ENCODE measurements at places on chromosomes 1 and 21.

GRCh38 chr1:216614011-216614934, 109.0 kb downstream of the ESRRG start:
- DNase-seq = no peak

DNA sequence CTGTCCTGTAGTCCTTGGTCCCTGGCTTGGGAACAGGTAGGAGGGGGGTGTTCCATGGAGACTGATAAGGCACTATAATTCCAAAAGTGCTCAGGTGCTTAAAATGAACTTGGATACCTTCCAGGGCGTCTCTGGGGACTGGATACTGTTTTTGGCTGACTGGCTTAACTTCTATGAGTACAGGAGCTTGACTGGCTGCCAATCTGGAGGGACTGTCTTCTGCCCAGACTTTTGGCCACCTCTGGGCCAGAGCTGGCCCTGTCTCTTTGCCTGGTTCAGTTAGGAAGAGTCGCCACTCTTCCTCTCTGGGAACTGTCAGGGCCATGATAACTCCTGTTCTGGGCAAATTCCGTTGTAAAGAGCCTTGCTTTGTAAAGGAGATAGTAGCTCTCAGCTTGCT, 407.0 kb downstream of the TGFB2 start:
- DNase-seq = no peak

DNA sequence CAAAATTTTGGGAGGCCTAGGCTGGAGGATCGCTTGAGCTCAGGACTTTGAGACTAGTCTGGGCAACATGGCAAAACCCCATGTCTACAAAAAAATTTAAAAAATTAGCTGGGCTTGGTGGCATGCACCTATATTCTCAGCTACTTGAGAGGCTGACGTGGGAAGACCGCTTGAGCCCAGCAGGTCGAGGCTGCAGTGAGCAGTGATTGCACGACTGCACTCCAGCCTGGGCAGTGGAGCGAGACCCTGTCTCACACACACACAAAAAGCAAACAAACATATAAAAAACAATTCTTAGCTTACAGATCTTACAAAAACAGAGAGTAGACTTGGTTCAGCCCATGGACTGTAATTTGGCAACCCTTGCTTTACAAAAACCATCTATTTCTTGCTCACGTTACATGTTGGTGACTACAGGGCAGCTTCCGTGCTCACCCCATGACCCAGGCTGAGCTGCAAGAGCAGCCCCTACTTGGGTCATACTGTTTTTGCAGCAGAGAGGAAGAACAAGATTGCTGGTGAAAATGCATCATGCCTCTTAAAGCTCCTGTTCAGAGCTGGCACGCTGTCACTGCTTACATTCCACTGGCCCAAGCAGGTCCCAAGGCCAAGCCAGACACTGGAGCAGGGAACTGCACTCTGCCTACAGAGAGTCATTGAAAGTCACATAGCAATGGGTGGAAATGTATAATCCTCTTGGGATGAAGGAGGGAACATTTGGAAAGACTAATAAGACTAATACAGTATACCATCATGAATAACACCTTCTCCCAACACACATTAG, 13.4 kb upstream of the ZBTB8A start:
- no peak for DNase-seq

- no peak for DNase-seq
Measured at GRCh38 chr21:42583477-42584295, 69.7 kb upstream of the PDE9A start.

- DNase-seq = no peak
Measured at GRCh38 chr1:116854716-116855115, 55.0 kb upstream of the PTGFRN start.

DNA sequence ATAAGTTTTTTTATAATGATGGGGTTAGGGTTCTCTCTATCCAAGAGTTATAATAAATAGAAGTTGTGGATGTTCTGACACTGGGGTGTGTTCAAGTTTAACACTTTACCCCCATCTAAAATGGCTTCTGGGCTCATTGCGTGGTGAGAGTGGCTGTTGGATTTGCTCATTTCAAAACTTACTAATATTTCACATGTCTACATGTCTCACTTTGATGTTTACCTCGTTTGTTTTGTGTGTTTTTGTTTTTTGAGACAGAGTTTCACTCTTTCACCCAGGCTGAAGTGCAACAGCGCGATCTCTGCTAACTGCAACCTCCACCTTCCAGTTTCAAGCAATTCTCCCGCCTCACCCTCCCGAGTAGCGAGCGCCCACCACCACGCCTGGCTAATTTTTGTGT, 3.7 kb downstream of the RRP1B start:
- no peak for DNase-seq

GRCh38 chr1:220451532-220451931, 76.4 kb upstream of the MARK1 start:
- DNase-seq = no peak

DNA sequence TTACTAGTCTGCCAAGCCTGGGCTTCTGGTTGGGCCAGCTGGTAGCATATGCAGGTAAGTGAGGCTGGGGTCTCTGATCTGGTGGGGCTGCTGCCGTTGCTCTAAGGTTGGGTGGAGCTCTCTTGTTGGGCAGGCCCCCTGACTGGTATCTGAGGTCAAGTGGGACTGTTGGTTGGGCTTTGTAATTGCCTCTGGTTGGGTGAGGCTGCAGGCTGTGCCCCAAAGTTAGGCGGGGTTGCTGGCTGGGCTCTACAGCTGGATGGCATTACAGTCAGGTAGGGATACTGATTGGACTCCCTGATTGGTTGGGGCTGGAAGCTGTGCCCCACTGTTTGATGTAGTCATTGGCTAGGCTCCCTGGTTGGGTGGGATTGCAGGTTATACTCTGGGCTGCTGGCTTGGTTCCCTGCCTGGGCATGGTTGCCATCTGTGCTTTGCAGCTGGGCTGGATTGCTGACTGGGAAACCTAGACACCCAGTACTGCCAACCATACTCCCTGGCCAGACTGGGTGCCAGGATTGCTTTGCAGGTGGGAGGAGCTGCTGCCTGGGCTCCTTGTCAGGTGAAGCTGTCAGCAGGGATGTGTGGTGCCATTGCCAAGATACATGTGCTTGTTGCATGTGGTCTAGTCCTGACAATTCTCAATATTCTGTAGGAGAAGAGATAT, 130.5 kb downstream of the RABGAP1L start:
- DNase-seq = no peak

DNA sequence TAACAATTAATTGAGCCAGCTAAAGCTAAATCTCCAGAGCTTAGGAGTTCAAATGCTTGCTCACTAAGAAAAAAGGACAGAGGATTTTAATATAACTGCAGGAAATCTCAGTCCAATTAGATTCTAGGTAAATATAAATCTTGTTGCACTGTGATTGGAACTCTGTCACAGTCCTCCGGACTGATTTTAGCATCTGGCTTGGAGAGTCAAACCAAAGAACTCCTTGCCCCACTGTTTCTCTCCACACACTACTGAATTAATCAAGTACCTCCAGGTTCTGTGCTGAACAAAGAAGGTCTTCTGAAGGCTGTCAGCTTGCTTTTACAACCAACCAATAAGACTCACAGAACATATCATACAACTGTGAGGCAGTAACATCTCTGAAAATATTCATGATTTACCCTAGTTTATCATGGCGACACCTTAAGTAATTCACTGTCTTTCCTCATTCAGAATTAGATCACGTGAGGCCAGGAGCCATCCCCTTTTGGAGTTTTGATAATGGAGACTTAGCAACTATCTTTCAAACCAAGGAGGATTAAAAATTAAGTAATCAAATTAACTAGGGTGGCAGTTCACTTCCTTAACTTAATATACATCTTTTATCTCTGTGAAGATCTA, 176.0 kb downstream of the RERE start:
- DNase-seq = no peak

- DNase-seq = no peak
Measured at GRCh38 chr1:2974701-2975301, 46.5 kb upstream of the ACTRT2 start.

GRCh38 chr1:218633238-218633988, 288.3 kb downstream of the TGFB2 start:
- DNase-seq = no peak

DNA sequence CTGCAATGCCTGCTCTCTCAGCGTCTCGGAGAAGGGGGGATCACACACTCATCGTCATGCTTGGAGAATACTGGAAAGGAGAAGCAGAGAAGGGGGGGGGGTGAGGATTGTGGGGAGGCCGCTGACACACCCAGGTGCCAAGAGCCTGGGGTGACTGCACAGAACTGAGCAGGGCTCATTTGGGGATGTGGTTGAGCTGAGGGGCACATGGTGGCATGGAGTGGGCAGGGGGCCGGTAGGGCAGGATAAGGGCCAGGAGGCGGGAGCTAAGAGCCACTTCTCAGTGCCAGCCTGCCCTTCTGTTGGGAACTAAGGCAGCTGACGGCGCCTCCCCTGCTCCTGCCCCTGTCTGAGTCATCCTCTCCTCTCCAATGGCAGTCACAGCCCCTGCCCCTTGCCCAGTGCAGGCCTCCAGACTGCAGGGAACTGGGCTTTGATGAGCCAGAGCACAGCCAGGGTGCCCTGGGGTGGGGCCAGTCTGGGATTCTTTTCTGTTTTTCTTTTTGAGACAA, 27.2 kb downstream of the MRPL37 start:
- peak; percentile 64 for DNase-seq

DNA sequence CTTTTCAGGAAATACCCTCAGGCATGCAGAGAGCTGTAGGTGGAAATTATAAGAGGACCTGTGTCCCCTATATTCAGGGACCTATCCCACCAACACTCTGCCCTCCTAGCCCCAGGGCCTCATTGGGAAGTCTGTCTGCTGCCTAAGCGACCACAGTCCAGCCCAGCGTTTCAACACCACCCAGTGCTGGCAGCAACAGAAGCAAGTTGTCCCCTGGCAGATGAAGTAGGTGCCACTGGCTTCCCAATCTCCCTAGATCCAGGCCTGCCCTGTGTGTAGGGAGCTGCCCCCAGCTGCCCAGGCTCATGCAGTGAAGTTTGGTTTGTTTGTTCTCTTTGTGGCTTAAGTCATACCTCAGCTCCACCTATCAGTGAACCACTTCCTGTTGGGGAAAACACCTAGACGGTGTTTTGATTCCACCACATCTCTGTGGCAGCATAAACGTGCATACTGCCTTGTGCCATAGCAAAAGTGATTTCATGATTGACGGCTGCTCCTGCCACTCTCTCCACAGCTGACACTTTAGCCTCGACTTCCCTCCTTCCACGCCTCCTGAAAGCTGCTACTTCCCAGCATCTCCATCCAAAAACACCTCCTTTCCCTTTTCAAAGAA, 8.1 kb upstream of the LEFTY1 start:
- peak; percentile 81 for DNase-seq

- DNase-seq = no peak
Measured at GRCh38 chr1:101316799-101317198, 80.0 kb downstream of the S1PR1 start.

DNA sequence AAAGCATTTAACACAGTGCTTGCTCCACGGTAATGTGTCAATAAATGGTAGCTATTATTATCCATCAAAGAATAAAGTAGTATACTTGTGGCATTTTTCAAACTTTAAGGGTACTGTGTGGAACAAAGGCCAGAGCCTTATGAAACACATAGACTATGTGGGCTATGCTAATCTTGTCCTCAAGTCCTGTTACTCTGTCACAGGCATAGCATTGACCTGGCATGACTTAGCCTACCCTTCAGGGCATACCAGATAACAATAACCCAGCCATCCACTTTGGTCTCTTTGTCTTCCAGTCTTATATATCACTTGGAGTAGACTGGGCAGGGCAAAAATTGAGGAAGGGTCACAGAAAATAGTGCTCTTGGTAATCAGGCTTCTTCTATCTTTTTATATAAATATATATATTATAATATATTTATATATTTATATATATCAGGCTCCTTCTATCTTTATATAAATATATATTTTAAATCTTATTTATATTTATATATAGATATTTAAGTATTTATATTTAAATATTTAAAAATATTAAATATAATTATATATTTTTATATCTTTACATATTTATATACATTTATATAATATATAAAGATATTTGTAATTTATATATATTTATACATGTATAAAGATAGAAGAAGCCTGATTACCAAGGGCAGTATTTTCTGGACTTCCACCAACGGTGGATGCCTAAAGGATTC, 66.1 kb upstream of the CNN3 start:
- DNase-seq = no peak

DNA sequence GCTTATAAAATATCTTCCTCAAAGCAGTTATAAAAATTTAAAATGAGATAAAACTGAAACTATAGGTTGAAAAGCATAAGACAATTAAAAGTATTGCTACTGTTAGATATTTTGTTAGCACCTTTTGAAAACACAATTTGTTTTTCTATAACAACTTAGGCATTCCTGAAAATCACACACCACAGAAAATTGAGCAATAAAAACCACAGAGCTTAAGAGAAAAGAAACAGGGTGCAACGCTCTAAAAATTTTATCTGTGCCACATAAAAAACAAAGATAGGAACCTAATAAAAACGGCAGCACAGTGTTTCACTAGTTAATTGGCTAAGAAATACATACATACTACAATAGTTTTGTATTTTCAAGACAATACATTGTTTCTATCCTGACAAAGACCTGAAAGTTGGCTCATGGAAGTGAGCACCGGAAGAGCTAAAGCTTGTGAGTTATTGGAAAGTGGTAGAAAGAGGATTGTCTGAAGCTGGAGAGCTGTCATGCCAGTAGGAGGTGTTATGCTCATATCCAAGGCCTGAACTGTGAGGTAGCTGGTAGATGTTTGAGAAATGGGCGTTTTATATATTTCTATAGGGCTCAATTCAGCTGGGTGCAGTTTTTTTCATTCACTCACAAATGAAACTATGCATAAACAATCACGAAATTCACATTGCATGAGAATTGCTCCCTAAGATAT, 45.8 kb downstream of the RGS7 start:
- no peak for DNase-seq

DNA sequence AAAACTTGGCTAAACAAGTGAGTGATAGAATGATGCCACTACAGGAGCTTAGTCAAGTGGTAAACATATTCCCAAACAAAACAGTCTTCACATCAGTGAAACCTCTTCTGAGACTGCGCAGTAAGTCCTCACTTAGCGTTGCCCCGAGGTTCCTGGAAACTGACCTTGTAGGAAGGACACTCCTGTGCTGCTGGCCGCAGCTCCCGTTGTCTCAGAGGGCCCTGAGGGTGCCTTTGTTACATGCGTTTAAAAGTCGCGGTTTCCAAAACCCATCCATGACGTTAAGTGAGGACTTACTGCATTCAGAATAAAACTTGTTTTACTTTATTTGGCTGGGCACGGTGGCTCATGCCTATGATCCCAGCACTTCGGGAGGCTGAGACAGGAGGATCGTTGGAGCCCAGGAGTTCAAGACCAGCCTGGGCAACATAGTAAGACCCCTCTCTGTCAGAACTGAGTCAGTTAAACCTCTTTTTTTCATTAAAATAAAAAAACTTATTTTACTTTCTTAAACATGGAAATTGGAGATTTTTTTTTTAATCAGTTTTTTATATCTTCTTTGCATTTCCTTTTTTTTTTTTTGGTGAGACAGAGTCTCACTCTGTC, 36.0 kb upstream of the DIP2A start:
- no peak for DNase-seq

GRCh38 chr1:177306019-177306415, 135.3 kb downstream of the BRINP2 start:
- no peak for DNase-seq

GRCh38 chr1:183635099-183635605, 431 bp downstream of the ARPC5 start:
- DNase-seq = no peak

- DNase-seq = peak; percentile 63
Measured at GRCh38 chr1:185483664-185484450, 166.8 kb upstream of the IVNS1ABP start.

- DNase-seq = peak; percentile 85
Measured at GRCh38 chr1:4837752-4838151, 183.3 kb downstream of the AJAP1 start.

GRCh38 chr1:50123071-50123470, 14.4 kb downstream of the ELAVL4 start:
- DNase-seq = no peak
